Cardiac muscle cell (in vitro differentiated cells and primary cell): ENCODE measurements at places on chromosomes 13 and 19. TPM values are rescaled to one million over a fixed set of nuclear protein-coding genes. Genes with fewer than 3 reads are reported as not detected.

CD79A gene
- 0.11 TPM in 1 of 2 replicates, not detected in the other for total RNA-seq

DAPK3 gene
- 133 and 157 TPM in 2 replicates for total RNA-seq

PSG7 gene
- not detected in 2 replicates for total RNA-seq

LAIR1 gene
- not detected in 2 replicates for total RNA-seq

PCDH9 gene
- total RNA-seq: 2.3 and 2.4 TPM in 2 replicates

CEACAM21 gene
- total RNA-seq: 2.8 and 4.4 TPM in 2 replicates

DNA sequence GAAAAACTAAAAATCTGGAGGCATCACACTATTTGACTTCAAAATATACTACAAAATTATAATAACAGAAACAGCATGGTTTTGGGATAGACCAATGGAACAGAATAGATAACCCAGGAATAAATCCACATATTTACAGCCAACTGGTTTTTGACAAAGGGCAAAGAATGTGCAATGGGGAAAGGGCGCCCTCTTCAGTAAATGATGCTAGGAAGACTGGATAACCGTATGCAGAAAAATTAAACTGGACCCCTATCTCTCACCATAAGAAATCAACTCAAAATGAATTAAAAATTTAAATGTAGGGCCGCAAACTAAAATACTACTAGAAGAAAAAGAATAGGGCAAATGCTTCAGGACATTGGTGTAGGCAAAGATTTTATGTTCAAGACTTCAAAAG, 440.5 kb upstream of the SGCG start:
- DNase-seq: peak; percentile 15

DNA sequence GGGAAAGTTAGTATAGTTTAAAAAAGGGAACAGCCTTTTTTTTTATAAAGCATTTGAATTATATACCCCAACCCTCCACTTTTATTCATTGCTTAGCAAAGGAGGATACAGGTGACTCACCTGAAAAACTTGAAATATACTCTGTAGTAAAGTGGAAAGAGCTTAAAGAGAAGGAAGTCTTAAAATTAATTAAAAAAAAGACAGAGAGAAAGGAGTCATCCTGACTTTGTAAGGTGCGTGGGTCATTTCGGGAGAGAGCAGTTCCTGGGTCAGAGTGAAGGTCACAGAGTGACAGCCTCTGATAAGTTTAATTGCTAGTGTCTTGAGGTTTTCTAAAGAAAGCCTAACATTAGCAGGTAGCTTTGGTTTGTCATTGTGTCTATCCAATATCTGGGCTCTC, 310.3 kb downstream of the KLF5 start:
- no peak for DNase-seq

DNA sequence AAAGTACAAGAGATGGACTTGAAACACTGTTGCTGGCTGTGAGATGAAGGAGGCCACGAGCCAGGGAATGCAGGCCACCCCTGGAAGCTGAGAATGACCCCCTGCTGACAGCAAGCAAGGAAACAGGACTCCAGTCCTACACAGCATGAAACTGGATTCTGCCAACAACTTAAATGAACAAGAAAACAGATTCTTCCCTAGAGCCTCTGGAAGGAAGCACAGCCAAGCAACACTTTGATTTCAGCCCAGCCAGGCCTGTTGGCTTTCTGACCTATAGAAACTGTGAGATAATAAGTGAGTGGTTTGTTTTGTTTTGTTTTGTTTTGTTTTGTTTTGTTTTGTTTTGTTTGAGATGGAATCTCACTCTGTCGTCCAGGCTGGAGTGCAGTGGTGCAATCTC, 105.3 kb upstream of the CACNA1A start:
- no peak for DNase-seq

GRCh38 chr19:32646556-32646955, 28.4 kb downstream of the ANKRD27 start:
- DNase-seq: no peak

DNA sequence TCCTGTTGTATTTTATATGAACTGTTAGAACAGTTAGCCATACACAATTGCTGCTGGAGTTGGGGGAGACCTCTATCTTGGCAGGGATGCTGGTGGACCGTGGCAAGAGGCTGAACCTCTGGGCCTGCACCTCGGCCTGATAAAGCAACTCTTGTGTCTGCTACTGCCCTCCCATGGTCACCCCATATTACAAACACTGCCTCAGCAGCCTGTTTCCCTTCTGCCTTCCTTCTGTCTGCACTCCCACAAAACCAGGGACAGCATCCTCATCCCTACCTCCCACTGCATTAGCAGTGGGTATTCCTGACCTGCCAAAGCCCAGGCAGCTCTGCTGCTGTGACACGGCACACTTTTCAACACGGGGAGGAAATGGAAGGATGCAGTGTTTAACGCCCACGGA, 456.4 kb downstream of the FGF14 start:
- DNase-seq: no peak

DNA sequence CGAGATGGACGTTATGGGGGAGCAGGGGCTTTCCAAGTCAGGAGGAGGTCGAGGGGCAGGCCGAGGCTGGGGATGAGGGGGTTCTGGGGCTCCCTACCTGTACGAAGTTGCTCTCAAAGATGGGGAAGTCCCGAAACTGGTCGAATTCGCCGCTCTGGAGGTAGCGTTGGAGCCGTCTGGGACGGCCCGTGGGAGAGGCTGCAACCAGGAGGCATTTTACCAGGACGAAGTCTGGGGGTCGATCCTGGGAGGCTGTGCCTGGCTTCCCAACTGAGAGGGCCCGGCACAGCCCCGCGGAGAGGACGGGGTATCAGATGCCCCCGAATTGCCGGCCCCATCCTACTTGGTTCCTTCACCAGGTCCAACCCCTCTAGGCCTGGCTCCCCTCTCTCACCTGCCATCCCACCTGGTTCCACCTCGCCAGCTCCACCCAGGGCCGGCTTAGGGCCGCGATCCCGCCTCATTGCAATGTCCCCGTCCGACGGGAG, 527 bp upstream of the EMC10 start:
- DNase-seq: no peak

DNA sequence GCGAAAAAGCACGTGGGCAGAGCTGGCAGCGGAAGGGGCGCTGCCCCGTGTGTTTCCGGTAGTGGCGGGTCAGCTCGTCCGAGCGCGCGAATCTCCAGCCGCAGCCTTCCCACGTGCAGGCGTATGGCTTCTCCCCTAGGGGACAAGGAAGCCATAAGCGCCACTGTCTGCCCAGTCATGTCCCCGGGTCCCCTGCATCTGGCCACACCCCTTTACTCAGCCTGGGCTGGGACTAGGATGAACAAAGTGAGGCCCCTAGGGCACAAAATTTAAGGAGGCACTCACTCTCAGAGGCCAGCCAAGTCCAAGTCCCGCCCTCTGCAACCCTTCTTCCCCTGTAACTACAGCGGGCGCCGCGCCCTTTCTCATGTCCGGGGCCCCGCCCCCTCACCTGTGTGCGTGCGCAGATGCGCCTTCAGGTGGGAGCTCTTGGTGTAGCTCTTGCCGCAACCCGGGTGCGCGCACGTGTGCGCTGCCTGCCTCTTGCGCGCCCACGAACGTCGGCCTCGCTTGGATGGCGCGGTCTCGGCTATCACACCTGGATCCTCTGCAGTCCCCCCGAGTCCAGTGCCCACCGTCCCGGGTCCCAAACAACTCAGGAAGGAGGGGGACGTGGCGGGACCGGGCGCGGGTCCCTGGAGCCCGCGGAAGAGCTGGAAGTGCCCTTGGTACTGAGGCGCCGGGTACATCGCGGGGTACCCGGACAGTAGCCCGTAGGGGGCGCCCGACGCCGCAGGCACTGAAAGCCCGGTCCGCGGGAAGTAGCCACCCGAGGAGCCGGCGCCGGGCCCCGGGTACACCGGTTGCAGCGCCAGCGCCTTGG, 1.9 kb downstream of the KLF1 start:
- DNase-seq: peak; percentile 68

DNA sequence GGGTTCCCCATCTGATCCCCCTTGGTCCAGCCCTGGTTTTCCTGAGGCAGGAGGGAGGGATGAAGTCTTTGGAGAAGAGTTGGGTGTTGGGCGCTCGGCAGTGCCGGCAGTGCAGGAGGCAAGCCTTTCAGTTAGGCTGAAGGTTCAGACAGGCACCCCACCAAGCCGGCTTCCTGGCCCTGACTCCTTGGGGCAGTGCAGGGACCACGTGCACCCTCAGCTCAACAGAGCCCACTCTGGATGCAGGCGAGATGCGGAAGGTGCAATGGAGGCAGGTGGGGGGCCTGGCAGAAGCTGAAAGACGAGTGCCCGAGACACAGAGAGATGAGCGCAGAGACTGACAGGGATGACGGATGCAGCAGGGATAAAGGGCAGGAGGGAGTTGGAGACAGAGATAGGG, 11.1 kb downstream of the MAMSTR start:
- DNase-seq: no peak

GRCh38 chr13:43579321-43579720, 207.5 kb downstream of the ENOX1 start:
- no peak for DNase-seq

- no peak for DNase-seq
These were observed 334.0 kb downstream of the SPRY2 start for GRCh38 chr13:80006940-80007339.

DNA sequence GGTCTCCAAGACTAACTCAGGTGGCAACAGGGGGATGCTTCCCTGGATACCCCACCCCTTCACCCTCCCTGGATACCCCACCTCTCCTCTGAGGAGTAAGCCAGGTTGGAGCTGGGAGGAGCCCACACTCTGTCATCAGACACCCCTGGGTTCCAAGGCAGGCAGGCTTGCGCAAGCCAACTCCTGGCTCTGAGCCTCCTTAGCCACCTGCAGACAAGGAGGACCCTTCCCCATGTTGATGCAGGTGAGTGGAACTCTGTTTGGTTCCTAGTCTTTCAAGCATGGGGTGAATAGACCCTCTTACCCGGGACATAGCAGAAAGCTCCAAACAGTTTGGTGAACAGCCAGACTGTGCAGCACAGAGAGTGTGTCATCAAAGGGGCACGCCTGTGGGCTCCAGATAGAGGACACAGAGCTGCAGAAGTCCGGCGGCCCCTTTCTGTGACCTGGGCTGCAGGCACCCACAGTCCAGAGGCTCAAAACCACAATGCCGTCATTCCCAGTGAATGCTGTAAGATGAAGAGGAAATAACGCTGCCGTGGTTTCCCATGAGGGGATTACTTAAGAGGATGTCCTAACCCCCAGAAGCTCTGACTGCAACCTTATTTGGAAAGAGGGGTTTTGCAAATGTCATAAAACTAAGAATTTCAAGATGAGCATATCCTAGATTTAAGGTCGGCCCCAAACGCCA, 12.1 kb upstream of the HAS1 start:
- peak; percentile 97 for DNase-seq

- no peak for DNase-seq
These were observed 164.2 kb upstream of the SOX1 start for GRCh38 chr13:111902726-111903125.

DNA sequence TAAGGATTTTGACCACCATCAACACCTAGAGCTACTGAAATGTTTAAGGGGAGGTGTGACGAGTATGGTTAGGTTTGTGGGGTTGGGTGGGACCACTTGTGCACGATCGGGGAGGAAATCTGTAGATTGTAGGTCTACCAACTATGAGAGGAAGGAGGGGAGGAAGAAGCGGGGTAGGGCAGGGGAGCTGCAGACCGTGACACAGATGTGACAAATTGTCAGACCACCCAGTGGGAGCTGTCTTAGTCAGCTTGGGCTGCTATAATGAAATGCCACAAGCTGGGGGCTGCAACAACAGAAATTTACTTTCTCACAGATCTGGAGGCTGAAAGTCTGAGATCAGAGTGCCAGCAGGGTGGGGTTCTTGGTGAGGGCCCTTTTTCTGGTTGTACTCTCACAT, 62.2 kb upstream of the ARGLU1 start:
- no peak for DNase-seq

GRCh38 chr19:53519446-53519845, 18.5 kb upstream of the ZNF331 start:
- no peak for DNase-seq

- DNase-seq: no peak
These were observed 3.2 kb downstream of the TTC9B start for GRCh38 chr19:40214936-40215335.

- no peak for DNase-seq
These were observed 130.4 kb downstream of the DPF1 start for GRCh38 chr19:38093587-38093986.

DNA sequence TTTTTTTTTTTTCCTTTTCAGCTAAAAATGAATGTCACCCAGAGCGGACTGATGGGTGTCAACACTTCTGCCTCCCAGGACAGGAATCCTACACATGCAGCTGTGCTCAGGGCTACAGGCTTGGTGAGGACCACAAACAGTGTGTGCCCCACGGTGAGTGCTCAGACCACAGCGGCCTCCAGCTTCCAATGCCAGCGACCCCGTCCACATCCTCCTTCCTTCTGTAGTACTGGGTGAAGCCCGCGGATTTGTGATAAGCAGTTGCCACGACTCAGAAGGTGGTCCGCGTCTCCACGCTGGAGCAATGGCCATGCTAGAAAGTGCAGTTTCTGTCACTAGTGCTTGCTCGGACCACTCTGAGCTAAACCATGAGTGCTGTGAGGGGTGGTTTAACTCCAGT, 6.0 kb downstream of the PROZ start:
- no peak for DNase-seq

DNA sequence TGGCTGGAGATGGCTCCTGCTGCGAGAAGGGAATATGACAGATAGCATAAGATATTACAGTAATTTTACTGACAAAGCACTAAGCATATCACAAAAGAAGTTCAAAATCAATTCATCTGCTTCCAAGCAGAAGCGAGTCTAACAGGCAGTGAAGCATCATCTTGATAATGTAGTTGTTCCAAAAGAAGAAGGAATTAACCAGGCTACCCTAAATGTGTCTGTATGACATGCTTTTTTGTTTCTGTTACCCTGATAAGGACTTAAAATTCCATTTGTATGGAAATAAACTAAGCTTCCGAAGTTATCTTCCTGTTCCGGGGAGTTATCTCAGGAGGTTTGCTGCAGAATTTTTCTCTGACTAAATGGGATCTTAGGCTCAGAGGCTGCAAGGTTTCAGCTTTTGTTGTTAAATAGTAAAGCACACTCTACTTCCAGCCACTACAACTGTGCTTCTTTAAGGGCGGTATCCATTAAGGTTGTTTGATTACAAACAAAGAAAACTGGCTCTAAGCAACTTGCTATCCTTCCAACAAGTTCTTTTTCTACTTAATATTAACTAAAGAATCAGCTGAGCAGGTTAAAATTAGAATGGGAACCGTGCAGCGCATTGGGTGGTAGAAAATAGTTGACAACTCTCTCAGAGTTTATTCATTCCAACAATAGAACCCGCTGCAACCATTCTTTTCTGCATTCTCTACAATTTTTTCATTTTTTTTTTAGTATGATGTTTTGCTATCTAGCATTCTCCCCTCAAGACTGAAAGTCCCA, 607.3 kb downstream of the UQCRFS1 start:
- DNase-seq: no peak

GRCh38 chr13:110089100-110089499, 217.9 kb downstream of the COL4A1 start:
- DNase-seq: no peak

DNA sequence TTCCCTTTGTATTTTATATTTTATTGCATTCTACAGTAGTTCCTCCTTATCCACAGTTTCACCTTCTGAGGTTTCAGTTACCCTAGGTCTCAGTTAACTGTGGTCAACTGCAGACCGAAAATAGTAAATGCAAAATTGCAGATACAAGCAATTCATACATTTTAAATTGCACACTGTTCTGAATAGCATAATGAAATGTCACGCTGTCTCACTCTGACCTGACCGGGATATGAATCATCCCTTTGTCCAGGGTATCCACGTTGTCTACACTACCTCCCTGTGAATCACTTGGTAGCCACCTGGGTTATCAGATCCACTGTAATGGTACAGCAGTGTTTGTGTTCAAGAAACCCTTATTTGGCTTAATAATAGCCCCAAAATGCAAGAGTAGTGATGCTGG, 325.0 kb downstream of the DNAJC15 start:
- no peak for DNase-seq
